ENCODE measurements at places on chromosomes 12 and 14.

DNA sequence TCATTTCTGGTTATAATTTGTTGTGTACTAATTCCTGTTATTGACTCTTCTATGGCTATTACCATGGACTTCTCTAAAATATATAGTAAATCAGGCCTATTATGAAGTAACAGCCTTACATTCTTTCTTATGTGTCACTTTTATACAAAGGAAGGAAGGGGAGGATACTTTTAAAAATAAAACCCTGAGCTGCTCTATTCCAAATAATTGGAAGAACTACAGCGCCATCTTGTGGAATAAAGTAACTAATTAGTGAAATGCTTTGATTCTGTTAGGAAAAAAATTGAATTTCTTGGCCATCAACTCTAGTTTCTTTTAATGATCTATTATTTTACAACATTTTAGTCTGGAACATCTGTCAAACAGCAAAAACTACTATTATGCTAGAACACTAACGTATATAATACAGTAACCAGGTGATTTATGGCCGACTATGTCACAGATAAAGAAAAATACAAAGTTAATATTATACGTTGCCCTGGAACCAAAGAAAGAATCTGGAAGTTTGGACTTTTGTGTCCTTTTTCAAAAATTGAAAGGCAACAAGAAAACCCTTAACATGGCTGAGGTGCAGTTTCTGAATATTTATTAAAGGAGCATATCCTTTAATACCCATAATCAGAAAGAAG lies 55.0 kb upstream of the NELL2 start:
- no peak for DNase-seq

DNA sequence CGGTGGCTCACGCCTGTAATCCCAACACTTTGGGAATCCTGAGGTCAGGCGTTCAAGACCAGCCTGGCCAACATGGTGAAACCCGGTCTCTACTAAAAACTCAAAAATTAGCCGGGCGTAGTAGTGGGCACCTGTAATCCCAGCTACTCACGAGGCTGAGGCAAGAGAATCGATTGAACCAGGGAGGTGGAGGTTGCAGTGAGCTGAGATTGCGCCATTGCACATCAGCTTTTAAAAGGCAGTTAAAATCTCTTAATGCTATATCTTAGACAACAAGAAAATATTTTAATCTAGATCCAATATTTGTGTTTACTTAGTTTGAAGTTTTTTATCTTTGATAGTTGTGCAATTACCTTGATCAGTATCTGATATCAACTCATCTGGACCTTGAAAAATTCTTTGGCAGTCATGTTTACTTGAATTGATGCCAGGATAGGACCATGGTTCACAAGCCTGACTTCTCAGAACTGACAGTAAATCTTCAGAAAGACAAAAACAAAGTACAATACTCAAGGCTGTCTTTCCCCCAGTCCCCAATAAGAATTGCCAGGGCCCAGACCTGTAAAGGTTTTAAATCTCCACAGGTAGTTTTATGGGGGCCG lies 135.0 kb upstream of the AEBP2 start:
- no peak for DNase-seq

- no peak for DNase-seq
These were observed 115.3 kb upstream of the CPSF6 start for GRCh38 chr12:69123919-69124638.

DNA sequence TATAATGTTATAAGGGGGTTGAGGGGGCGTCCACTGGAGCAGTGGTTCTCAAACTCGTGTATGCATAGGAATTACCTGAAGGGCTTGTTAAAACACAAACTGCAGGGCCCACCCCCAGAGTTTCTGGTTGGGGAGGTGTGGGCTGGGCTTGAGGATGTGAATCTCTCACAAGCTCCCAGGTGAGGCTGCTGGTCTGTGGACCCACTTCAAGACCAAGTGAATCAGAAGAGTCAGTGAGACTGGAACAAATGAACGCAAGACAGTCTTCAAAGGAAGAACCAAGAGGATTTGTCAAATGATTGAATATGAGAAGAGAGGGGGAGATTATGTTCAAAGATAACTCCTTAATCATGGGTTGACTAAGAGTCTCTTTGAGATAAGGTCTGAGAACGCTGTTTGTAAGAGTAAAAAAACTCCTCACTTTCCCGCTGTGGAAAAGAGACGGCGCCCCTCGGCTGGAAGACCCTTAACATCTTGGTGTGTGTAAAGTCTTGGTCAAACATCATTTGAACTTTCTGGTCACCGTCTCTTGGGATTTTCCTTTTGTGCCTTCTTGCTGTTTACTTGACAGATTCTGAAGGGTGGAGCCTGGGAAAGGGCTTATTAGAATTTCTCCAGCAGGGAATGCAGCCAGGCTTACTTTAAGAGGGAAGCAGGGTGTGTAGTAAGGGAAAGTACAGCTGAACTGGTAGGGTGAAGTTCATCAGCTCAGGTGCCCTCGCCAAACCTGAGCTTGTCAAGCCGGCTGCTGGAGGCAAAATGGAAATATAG lies 5.3 kb upstream of the FOXN3 start:
- no peak for DNase-seq

GRCh38 chr12:630656-631632 lies 32.3 kb downstream of the NINJ2 start:
- peak; percentile 46 for DNase-seq

DNA sequence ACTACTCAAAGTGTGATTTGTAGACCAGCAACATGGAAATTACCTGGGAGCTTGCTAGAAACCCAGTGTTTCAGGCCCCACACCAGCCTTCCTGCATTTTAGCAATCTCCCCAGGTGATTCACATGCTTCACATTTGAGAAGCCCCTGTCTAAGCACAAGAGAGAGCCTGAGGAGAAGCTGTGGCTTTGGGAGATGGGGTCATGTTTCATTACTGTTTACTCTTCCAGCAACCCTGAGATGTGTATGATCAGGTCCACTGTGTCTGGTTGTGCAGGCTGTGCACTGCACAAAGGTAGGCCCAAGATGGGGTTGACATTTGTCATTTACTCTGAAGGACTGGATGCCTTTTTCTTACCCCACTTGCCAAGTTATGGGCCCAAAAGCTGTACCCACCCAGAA lies 190.1 kb downstream of the SLC41A2 start:
- DNase-seq, result no peak

- no peak for DNase-seq
These were observed 29.8 kb downstream of the FNTB start for GRCh38 chr14:65016471-65016870.

DNA sequence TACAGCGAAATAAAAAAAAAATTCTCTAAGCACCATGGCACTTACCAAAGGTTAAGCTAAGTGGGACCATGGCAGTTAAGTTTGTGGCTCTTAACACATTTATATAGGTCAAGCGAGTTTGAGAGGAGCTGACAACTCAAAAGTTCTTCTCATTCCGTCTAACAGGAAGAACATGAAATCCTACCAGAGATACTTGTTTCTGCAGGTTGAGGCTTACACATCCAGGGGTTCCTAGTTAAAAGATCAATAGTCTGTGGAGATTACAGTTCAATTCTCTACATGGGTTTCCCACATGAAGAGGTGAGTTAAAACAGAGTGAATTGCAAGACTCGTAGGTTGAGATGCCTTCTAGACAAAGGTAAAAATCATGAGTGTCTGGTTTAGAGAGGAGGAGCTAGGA lies 142.6 kb downstream of the EMP1 start:
- no peak for DNase-seq

DNA sequence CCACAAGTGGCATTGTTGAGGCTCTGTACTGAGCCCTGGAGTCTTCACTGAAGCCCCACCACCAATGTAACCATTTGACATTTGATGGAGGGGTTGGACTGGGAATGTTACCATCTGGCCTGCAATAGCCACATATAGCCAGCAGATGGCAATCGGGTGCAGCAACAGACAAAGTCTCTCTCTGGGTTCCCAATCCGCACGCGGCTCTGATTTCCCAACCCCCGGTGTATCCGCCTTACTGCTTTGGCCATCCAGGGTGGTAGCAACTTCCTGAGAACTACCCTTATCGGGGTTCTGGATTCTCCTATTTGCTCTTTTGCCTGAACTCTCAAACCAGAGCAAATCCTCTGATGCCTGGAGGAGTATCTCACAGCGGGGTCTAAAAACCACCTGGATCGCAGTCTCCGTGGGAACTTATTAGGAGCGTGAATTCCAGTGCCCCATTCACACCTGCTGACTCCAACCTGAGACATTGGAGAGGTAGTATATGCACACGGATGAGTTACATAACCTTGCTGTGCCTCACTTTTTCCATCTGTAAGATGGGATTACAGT lies 14.2 kb downstream of the VRTN start:
- DNase-seq, result peak; percentile 48

DNA sequence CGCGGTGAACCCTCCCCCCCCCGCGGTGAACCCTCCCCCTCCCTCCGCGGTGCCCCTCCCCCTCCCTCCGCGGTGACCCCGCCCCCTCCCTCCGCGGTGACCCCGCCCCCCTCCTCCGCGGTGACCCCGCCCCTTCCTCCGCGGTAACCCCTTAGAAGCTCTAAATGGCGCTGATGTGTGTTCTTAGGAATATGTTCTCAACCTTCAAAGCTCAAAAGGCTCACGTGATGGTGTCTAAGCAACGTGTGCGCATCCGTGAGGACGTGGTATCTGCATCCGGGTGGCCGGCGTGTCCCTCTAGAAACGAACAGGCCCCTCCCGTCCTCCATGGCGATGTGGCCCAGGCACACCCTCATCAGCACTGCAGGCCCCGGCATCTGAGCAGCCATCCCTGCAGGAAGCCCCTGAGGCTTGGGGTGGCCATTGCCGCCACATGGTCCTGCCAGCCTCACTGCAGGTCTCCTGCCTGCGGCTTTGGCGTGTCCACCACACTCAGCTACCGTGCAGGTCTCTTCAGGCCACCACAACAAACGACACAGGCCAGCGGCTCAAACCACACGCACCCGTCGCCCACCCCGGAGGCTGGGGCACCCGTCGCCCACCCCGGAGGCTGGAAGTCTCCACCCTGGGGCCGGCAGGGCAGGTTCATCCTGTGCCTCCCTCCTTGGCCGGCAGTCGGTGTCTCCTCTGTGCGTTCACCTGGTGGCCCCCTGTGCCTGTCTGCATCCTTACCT lies 14.5 kb upstream of the FBRSL1 start:
- DNase-seq, result peak; percentile 49

- DNase-seq, result no peak
These were observed 15.6 kb upstream of the MCRS1 start for GRCh38 chr12:49583366-49584094.

DNA sequence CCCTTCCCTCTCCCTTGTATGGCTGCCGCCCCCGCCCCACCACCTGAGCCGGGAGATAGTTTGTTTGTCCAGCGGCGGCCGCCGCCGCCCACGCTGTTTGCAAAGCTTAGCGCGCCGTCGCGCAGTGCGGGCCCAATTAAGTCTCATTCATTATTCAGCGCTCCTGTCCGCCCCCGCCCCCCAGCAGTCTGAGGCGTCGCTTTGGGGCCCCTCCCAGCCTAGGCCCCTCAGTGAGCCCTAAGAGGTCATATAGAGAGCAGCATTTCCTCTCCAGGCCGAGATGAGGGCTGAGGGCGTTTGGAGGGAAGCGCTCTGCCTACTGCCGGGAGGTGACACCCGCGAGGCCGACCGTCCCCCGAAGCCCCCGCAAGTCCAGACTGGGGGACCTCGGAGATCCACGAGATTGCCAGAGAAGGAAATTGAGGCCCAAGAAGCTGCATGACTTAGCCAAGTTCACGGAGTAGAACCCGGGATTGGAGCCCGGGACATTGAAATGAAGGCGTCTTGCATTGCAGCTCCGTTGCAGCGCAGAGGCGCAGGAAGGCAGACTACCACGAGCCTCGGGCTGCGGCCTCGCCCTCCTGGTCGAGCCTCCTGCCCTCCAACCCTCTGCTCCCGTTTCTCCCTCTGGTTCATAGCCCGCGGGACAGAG lies at the start of gene DNAJC22:
TSS of gene DNAJC22 (plus strand) at position 230 of the 652 bp plus-strand sequence. CDS start 1,985 bp downstream, outside the sequence.
- no peak for DNase-seq

- no peak for DNase-seq
These were observed 13.3 kb upstream of the ANAPC5 start for GRCh38 chr12:121365416-121366062.

GRCh38 chr12:88571543-88571942 lies 8.7 kb downstream of the KITLG start:
- no peak for DNase-seq

DNA sequence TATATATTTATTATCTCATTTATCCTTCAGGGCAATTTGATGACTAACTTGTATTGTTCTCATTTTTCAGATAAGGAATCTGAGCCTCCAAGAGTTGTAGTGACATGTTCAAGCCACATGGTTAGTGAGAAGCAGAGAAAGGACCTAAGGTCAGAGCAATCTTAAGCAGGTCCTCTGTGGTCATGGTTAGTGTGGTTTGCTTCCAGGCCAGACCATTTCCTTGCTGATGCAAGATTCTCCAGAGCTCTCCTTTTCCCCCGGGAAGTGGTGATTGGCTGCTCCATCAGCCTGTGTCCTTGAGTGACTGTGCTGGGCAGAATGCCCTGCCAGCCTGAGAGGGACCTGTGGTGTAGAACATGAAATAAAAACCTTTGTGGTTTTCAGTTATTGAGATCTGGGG lies 141.3 kb downstream of the KTN1 start:
- no peak for DNase-seq

DNA sequence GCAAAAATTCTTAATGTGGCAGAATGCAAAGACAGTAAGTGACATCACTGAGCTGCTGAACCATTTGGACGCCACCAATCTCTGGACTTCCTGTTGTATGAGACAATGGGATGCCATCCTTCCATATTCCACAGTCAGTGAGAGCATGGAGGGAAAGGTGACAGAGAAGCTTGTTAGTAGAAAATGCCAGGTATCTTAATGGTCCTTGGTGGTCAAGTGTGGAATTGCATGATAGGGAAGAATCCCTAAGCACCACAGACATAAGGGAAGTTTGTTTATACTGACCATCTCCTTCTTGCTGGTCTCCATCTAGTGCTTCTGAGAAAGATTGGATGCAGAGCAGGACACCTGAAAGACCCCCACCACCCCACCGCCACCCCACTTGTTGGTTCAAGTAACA lies 1410.0 kb upstream of the TMEM132C start:
- no peak for DNase-seq

GRCh38 chr14:100302616-100303015 lies 3.6 kb downstream of the SLC25A29 start:
- no peak for DNase-seq

GRCh38 chr14:51302295-51303030 lies 62.4 kb downstream of the TMX1 start:
- DNase-seq, result no peak

DNA sequence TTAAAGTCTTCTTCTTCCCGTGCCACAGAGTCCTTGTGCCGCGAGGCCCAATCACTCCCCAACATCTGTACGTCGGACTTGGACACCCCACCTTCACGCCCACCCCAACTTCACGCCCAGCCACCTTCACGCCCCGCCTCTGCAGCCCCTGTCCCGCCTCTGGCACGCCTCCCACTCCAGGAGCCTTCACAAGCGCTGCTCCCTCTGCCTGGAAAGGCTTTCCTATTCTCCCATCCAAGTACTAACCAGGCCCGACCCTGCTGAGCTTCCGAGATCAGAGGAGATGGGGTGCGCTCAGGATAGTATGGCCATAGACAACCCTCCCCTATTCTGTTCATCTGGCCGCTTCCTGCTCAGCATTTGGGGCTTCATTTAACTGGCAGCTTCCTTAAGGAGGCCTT lies 17.3 kb upstream of the EIF5 start:
- no peak for DNase-seq

Measured in T-helper 9 cell (primary cell).